ENCODE measurements at places on chromosomes 3 and 15. TPM values are rescaled to one million over a fixed set of nuclear protein-coding genes. Genes with fewer than 3 reads are reported as not detected.

Gene ABI3BP
- total RNA-seq: 78.1 TPM

Gene RHOV
- total RNA-seq: 0.18 TPM

Gene GPR27
- not detected for total RNA-seq

Gene CRABP1
- not detected for total RNA-seq

Gene MB21D2
- total RNA-seq: 7.4 TPM

Gene CEP19
- 1.2 TPM for total RNA-seq

Gene SI
- not detected for total RNA-seq

Gene RNF168
- 32.9 TPM for total RNA-seq

Measured in endothelial cell of umbilical vein (primary cell).